Stimulated activated CD4-positive, alpha-beta T cell treated with anti-CD3 and anti-CD28 coated beads, Interleukin-1b, Interleukin-23, amount 100 ng/mL, for 1 hour (primary cell): ENCODE measurements at places on chromosomes 4 and X.

DNA sequence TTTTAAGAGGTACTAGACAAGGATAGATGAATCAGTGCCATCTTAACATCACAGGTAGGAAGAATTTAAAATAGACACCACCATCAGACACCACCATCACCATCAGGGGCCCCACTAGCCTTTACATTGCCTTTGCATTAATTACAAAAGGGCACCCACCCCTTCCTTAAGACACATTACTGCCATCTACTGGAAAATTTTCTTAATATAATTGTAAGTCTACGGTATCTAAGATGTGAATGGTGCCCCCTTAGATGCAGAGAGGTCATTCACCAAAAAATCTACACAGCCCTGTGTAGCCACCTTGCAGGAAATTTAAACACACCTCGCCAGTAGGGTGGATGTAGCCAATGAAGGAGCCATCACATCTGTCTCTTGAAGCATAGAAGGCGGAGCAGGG is 184.1 kb downstream of the MID1IP1 start:
- DNase-seq = no peak

GRCh38 chr4:4425696-4426095 is 38.8 kb downstream of the NSG1 start:
- DNase-seq = no peak

GRCh38 chr4:15493411-15493810 is 23.7 kb downstream of the CC2D2A start:
- no peak for DNase-seq

GRCh38 chrX:32448945-32449344 is 762.4 kb downstream of the DMD start:
- no peak for DNase-seq

- no peak for DNase-seq
Measured at GRCh38 chr4:111519683-111520082, 625.6 kb upstream of the FAM241A start.

- no peak for DNase-seq
Measured at GRCh38 chr4:78722320-78722719, 53.8 kb upstream of the BMP2K start.

- DNase-seq = no peak
Measured at GRCh38 chr4:152117520-152117919, 356.7 kb upstream of the GATB start.

DNA sequence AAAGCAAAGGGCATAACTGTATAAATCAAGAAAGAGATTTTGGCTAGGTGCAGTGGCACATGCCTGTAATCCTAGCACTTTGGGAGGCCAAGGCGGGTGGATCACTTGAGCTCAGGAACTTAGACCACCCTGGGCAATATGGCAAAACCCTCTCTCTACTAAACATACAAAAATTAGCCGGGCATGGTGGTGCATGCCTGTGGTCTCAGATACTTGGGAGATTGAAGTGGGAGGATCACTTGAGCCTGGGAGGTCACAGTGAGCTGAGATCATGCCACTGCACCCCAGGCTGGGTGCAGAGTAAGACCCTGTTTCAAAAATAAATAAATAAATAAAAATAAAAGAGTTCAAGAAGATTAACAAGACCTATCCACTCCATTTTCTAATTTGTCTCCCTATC is 227.3 kb downstream of the SOWAHB start:
- DNase-seq = no peak

DNA sequence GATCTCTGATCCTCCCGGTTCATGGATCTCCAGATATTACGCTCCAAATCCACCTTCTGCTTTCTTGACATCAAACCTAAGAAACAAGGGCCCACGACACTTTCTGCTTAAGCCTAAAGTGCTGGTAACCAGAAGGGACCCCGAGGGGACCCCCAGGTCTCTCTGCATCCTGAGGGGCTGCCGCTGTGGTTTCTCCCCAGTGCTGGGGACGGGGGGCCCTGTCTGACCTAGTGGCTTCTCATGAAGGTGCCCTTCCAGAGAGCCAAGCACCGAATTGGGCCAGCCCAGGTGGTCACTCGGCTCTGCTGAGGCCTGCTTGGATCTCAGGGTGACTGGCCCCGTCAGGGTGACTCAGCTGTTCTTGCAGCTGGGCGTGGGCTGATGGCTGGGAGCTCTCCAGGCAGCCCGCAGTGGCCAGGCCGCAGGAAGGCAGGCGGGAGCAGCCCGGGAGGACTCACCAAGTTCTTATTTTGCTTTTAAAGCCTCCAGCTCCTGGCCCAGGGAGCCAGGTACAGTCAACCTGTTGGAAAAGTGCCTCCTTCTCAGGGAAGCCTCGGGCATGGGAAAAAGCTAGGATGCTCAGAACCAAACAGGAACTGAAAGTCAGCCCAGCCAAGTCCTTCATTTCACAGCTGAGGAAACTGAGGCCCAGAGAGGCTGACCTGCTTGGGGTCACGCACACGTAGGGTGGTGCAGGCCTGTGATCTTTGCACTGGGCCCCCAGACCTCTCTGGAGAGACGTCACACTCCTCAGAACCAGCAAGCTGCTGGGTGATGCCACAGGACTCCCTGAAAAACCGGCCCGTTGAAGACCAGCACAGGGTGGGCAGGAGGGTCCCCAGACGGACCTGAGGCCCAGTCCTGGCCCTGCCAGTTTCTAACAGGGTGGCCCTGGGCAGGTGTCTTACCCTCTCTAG is 16.7 kb downstream of the BLOC1S4 start:
- no peak for DNase-seq

GRCh38 chrX:63993936-63994335 is 208.9 kb upstream of the ARHGEF9 start:
- DNase-seq = no peak

GRCh38 chrX:96394598-96394997 is 290.0 kb upstream of the DIAPH2 start:
- DNase-seq = no peak

DNA sequence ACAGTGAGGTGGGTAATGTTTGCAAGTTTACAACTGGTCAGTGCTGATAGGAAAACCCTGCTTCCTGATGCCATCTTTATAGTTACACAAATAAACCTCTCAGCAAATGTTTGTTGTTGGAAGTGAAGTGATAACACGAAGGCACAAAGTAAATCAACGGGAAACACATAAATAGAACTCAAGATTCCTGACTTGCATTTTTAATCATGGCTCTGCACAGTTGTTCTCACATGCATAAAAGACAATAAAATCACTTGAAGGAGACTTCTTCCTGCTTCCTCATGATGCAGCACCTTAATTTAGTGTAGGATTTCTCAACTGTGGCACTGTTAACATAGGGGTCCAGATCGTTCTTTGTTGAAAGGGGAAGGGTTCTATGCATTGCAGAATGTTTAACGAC is 907.7 kb downstream of the RAB28 start:
- DNase-seq = no peak

GRCh38 chr4:4875147-4875546 is 15.7 kb downstream of the MSX1 start:
- no peak for DNase-seq
